ENCODE measurements at places on chromosomes 12 and 14. TPM values are rescaled to one million over a fixed set of nuclear protein-coding genes. Genes with fewer than 3 reads are reported as not detected.
A peak's percentile ranks its signal among the peaks of the same experiment; 100 is the strongest.

- DNase-seq, result no peak
Observed at GRCh38 chr14:67357186-67357968, 2.2 kb downstream of the ATP6V1D start.

DNA sequence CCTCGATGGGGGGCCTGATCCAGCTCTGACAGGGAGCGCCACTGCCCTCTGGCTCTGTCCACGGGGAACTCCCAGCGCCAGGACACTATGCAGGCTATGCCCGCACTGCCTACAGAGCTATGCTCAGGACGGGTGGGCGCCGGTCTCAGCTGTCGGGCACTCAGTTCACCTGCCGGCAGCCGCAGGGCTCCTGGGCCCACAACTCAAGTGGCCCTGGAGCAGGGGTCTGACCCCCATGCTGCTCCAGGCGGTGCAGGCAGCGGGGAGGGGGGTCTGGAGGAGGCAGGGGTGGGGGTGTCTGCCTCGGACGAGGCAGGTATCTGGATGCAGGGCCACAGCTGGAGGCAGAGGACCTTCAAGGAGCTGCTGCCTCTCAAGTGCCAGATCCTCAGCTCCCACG is 28.5 kb upstream of the NUDT14 start:
- DNase-seq, result no peak

Gene P2RX2
- polyA plus RNA-seq, result 0.97 TPM

GRCh38 chr14:79511146-79511545 is 700.2 kb downstream of the DIO2 start:
- DNase-seq, result no peak

Gene RPS6KA5
- 6.0 TPM for polyA plus RNA-seq

DNA sequence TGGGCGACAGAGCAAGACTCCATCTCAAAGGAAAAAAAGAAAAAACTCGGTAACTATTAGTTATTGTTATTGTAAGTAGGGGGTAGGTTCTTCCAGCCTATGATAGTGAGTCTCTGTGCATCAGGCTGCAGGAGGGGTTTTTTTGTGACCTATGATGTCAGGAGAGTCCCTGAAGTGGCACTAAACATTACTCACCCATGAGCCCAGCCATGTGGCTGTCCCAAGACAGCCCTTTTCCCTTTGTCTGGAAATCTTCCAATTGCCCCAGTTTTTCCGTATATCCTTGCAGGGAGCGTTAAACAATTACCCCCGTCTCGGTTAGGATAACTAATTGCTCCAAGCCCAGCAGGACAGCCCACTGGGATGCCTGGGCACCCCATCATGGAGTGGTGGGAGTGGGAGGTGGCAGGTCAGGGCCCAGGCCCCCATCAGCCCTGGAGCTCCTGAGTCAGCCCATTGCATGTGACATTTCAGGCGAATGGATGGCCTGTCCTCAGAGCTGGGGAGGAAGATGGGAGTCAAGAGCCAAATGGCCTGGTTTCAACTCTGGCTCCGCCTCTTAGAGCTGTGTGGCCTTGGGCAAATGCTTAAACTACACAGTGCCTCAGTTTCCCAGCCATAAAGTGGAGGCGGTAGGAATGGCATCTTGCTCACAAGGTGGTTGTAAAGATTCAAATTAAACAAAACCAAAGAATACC is 16.4 kb downstream of the PHETA1 start:
- DNase-seq, result no peak

Gene SDR9C7
- 0.10 TPM for polyA plus RNA-seq

GRCh38 chr12:46067094-46067493 is 76.7 kb upstream of the SCAF11 start:
- DNase-seq, result no peak

Gene KRT73
- polyA plus RNA-seq, result not detected

Gene PDE3A
- polyA plus RNA-seq, result 29.1 TPM

Gene TSHR
- polyA plus RNA-seq, result 0.17 TPM

- peak; percentile 41 for DNase-seq
Observed at GRCh38 chr12:69897744-69898143, 72.7 kb downstream of the MYRFL start.

Gene TTC6
- polyA plus RNA-seq, result 0.73 TPM

Measured in left renal cortex interstitium (tissue), 4 donors.